ENCODE measurements at places on chromosomes 1 and 21. TPM values are rescaled to one million over a fixed set of nuclear protein-coding genes. Genes with fewer than 3 reads are reported as not detected.

ANKRD34A gene
- 0.66 TPM for total RNA-seq

SH2D5 gene
- not detected for total RNA-seq

DNA sequence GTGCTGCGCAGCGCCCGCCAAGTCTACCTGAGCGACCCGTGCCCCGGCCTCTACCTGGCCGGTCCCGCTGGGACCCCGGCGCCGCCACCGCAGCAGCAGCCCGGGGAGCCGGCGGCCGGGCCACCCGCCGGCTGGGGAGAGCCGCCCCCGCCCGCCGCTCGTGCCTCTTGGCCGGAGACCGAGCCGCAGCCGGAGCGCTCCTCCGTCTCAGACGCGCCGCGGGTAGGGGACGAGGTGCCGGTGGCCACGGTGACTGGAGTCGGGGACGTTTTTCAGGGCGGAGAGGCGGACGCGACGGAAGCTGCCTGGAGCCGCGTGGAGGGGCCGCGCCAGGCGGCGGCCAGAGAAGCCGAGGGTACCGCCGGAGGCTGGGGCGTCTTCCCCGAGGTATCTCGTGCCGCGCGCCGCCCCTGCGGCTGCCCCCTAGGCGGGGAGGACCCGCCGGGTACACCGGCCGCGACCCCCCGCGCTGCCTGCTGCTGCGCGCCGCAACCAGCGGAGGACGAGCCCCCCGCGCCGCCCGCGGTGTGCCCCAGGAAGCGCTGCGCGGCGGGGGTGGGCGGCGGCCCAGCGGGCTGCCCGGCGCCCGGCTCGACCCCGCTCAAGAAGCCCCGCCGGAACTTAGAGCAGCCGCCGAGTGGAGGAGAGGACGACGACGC lies 646 bp downstream of the IER5 start:
- peak overlapping the region; percentile 81 for H3K4me3 ChIP-seq
- H3K27me3 ChIP-seq: no peaks in the 10 kb centered on the region
- peaks cover 7% of the 10 kb centered on the region for H3K36me3 ChIP-seq
- H3K4me1 ChIP-seq: peaks cover 64% of the 10 kb centered on the region

GRCh38 chr1:87176514-87176913 lies 152.2 kb upstream of the LMO4 start:
- peaks cover 7% of the 10 kb centered on the region for H3K27me3 ChIP-seq
- peaks cover 8% of the 10 kb centered on the region for H3K4me1 ChIP-seq
- H3K4me3 ChIP-seq: no peak overlapping the region
- DNase-seq: no peak

DNA sequence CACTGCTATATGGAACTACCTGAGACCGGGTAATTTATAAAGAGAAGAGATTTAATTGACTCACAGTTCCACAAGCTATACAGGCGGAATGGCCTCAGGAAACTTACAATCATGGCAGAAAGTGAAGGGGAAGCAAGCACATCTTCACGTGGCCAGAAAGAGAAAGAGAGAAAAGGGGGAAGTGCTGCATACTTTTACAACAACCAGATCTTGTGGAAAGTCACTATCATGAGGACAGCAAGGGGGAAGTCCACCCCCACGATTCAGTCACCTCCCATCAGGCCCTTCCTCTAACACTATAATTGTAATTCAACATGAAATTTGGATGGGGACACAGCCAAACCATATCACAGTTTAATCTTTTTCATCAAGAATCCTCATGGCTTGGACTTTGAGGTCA lies 339.2 kb upstream of the AJAP1 start:
- H3K27me3 ChIP-seq: peaks cover 44% of the 10 kb centered on the region
- no peaks in the 10 kb centered on the region for H3K4me1 ChIP-seq
- no peak overlapping the region for H3K4me3 ChIP-seq

GRCh38 chr1:21909286-21909759 lies 27.8 kb downstream of the HSPG2 start:
- no peaks in the 10 kb centered on the region for H3K27me3 ChIP-seq
- peaks cover 100% of the 10 kb centered on the region for H3K4me1 ChIP-seq
- no peak for DNase-seq
- peak overlapping the region; percentile 25 for H3K4me3 ChIP-seq

- peaks cover 79% of the 10 kb centered on the region for H3K36me3 ChIP-seq
- no peak for DNase-seq
- no peak overlapping the region for H3K4me3 ChIP-seq
These were observed 6.0 kb downstream of the PABPC4 start for GRCh38 chr1:39570477-39571177.

- peak overlapping the region; percentile 31 for H3K27ac ChIP-seq
- H3K4me3 ChIP-seq: no peak overlapping the region
- H3K36me3 ChIP-seq: peaks cover 5% of the 10 kb centered on the region
- no peaks in the 10 kb centered on the region for H3K27me3 ChIP-seq
These were observed 68.0 kb downstream of the UCK2 start for GRCh38 chr1:165895451-165895871.

DNA sequence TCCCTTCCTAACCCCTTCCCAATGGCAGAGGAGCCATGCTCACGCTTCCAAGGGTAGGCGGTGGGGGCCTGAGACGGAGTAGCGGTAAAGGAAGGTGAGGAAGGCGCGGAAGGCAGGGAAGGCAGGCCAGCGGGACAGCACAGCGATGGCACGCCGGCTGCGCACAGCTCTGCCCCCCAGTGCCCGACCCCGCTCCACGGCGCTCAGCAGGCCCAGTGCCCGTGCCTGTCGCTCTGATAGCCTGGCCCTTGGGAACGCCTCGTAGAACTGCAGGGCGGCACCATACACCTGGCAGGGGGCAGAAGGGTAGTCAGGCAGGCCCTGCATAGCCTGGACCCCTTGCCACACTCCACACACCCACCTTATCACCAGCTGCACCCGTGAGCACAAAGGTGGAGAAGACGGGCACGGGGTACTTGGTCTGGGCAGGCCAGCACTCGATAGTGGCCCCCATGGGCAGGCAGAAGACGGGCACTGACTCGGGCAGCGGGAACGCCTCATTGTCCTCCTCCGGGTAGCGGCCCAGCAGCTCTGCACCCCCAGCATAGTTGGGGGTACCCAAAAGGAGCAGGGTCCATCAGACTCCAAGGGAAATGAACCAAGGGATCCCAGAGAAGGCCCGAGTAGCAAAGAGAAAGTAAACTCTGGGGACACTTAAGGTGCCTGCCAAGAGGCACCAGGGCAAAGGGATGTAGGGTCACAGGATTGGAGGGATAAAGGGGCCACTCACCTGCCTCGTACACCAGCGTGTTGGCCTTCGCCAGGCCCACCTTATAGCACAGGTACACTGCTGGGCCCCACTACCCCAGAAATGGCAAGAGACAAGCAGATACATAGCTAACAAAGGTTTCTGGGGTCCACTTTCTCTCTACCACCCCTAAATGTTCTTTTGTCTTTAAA lies 4.4 kb downstream of the DENND4B start:
- H3K4me3 ChIP-seq: no peak overlapping the region
- H3K36me3 ChIP-seq: peaks cover 56% of the 10 kb centered on the region
- H3K27me3 ChIP-seq: no peaks in the 10 kb centered on the region
- peak overlapping the region; percentile 99 for H3K27ac ChIP-seq

DNA sequence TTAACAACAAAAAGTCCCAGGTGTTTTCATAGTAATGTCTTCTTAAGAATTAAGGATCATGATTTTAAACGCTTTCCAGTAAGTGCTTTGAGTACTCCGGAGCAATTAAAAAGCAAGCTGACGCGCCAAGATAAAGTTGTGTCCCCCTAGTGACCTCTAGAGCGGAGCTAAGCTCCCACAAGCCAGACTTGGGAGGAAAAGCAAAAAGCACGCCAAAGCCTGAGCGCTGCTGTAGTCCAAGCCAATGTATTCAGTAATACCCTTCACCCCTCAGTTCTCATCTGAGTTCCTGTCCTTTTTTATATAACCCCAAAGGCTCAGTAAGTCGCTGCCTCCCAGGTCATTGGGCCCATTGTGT lies 3.5 kb upstream of the SLC44A5 start:
- peak overlapping the region; percentile 67 for H3K4me3 ChIP-seq
- H3K27me3 ChIP-seq: peaks cover 79% of the 10 kb centered on the region
- DNase-seq: no peak
- peaks cover 25% of the 10 kb centered on the region for H3K4me1 ChIP-seq

Measured in left ventricle myocardium inferior (tissue), 1 donor.